ENCODE measurements at places on chromosomes 4 and X. TPM values are rescaled to one million over a fixed set of nuclear protein-coding genes. Genes with fewer than 3 reads are reported as not detected.

TLR7 gene
- 1.3 TPM for total RNA-seq

OCIAD2 gene
- total RNA-seq, result 5.0 TPM

PTCHD1 gene
- 24.8 TPM for total RNA-seq

COX7B2 gene
- total RNA-seq, result not detected

CFAP97 gene
- 39.7 TPM for total RNA-seq

TMEM47 gene
- total RNA-seq, result 308 TPM

DMRTC1B gene
- not detected for total RNA-seq

FAM90A26 gene
- not detected for total RNA-seq

PPBP gene
- total RNA-seq, result not detected

SSX4 gene
- total RNA-seq, result 0.27 TPM

SPATA18 gene
- total RNA-seq, result 4.5 TPM

TBX22 gene
- not detected for total RNA-seq

GPM6B gene
- 52.1 TPM for total RNA-seq

Data from gastroesophageal sphincter (tissue), 4 donors.